CD8-positive, alpha-beta memory T cell (primary cell): ENCODE measurements at places on chromosomes 7 and 10. TPM values are rescaled to one million over a fixed set of nuclear protein-coding genes. Genes with fewer than 3 reads are reported as not detected.

GRCh38 chr7:22921386-22922086, 92.4 kb downstream of the HYCC1 start:
- no peak for DNase-seq

The HERPUD2 gene
- 34.1 TPM for total RNA-seq

The MSMB gene
- not detected for total RNA-seq

The ENTPD1 gene
- 6.7 TPM for total RNA-seq
